Psoas muscle (tissue), 8 donors: ENCODE measurements at places on chromosomes 5 and 9. TPM values are rescaled to one million over a fixed set of nuclear protein-coding genes. Genes with fewer than 3 reads are reported as not detected.

DNA sequence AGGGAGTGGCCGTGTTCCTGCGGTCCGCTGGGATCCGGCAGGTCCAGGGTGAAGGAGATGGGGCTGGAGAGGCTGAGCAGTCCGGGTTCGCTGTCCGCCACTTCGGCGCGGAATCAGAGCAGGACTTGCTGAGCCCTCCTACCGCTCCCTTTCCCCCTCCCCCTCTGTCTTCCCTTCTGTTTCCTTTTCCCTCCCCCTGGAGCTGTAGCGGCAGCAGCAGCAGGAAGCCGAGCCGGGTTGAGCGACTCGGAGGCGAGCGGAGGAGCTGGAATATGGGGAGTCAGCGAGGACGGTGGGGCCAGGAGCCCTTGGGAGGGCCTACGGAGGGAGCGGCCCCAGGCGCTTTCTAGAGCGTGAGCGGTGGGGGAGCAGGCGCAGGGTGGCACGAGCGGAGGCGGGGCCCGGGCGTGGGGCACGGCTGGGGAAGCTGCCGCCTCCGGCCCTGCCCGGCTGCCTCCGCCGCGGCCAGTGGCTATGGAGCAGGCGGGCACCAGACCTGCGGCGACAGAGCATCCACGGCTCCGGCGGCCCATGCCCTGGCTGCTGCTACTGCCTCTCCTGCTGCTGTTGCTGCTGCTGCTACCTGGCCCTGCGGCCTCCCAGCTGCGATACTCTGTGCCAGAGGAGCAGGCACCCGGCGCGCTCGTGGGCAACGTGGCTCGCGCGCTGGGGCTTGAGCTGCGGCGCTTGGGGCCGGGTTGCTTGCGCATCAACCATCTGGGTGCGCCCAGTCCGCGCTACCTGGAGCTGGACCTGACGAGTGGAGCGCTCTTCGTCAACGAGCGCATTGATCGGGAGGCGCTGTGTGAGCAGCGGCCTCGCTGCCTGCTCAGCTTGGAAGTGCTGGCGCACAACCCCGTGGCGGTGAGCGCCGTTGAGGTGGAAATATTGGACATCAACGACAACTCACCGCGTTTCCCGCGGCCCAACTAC is at the start of gene PCDHAC2:
TSS of gene PCDHAC2 (plus strand) at position 184 of the 933 bp plus-strand sequence. CDS start at position 475, 291 bp downstream.
- H3K4me1 ChIP-seq, result no peaks in the 10 kb centered on the region
- no peaks in the 10 kb centered on the region for H3K27me3 ChIP-seq
- no peaks in the 10 kb centered on the region for H3K36me3 ChIP-seq
- H3K4me3 ChIP-seq, result peak within 1 kb of the TSS; percentile 67

- no peaks in the 10 kb centered on the region for H3K36me3 ChIP-seq
- H3K4me1 ChIP-seq, result no peaks in the 10 kb centered on the region
- H3K27me3 ChIP-seq, result no peaks in the 10 kb centered on the region
- no peak overlapping the region for H3K27ac ChIP-seq
Measured at GRCh38 chr5:170251462-170251861, 18.7 kb downstream of the C5orf58 start.

DNA sequence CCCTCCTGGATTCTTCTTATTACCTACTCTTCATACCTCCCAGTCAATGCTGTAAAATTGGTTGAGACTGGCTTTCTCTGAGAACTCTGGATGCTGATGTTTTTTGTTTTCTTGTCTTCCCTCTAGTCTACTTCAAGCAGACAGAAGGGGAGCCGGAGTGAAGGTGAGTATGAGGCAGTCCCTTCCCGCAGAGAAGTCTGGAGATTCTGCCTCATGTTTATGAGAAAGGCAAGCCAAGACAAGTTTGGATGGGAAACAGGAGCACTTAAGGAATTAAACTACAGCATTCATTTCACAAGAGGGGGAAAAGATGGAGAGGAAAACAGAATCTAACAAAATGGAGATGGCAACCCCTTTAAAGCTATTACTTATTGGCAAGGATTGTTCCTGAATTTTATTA is 246.1 kb downstream of the TRIM32 start:
- H3K4me1 ChIP-seq, result no peaks in the 10 kb centered on the region
- H3K27me3 ChIP-seq, result no peaks in the 10 kb centered on the region
- DNase-seq, result no peak
- H3K27ac ChIP-seq, result no peak overlapping the region

- no peak for DNase-seq
- no peaks in the 10 kb centered on the region for H3K27me3 ChIP-seq
- H3K4me1 ChIP-seq, result peaks cover 9% of the 10 kb centered on the region
- no peak overlapping the region for H3K4me3 ChIP-seq
- H3K27ac ChIP-seq, result no peak overlapping the region
Measured at GRCh38 chr5:55620766-55621160, 86.0 kb upstream of the PLPP1 start.

- no peaks in the 10 kb centered on the region for H3K36me3 ChIP-seq
- H3K4me3 ChIP-seq, result no peak overlapping the region
- no peaks in the 10 kb centered on the region for H3K4me1 ChIP-seq
- H3K27me3 ChIP-seq, result no peaks in the 10 kb centered on the region
Measured at GRCh38 chr5:90353254-90353653, 56.3 kb downstream of the CETN3 start.

DNA sequence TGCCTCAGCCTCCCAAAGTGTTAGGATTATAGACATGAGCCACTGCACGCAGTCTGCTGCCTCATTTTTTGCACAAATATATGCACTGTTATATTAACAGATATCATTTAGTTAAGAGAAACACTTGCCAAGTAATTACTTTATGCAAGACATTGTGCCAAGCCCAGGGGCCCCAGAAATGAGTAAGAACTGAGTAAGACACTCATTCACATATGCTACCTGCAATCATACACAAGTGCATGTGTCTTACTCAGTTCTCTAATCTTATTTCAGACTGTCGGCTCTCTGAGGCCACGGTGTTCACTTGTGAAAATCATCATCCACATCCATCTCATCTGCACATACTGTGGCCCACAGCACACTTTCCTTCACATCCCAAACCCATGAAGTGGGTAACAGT is 16.0 kb downstream of the TRAF1 start:
- DNase-seq, result no peak
- no peak overlapping the region for H3K4me3 ChIP-seq
- H3K27me3 ChIP-seq, result no peaks in the 10 kb centered on the region
- no peak overlapping the region for H3K27ac ChIP-seq
- H3K4me1 ChIP-seq, result no peaks in the 10 kb centered on the region
- no peaks in the 10 kb centered on the region for H3K36me3 ChIP-seq

- no peak for DNase-seq
- no peaks in the 10 kb centered on the region for H3K36me3 ChIP-seq
- H3K4me3 ChIP-seq, result no peak overlapping the region
- no peaks in the 10 kb centered on the region for H3K27me3 ChIP-seq
- H3K4me1 ChIP-seq, result peaks cover 9% of the 10 kb centered on the region
Measured at GRCh38 chr9:14389657-14390056, 75.7 kb upstream of the NFIB start.

DNA sequence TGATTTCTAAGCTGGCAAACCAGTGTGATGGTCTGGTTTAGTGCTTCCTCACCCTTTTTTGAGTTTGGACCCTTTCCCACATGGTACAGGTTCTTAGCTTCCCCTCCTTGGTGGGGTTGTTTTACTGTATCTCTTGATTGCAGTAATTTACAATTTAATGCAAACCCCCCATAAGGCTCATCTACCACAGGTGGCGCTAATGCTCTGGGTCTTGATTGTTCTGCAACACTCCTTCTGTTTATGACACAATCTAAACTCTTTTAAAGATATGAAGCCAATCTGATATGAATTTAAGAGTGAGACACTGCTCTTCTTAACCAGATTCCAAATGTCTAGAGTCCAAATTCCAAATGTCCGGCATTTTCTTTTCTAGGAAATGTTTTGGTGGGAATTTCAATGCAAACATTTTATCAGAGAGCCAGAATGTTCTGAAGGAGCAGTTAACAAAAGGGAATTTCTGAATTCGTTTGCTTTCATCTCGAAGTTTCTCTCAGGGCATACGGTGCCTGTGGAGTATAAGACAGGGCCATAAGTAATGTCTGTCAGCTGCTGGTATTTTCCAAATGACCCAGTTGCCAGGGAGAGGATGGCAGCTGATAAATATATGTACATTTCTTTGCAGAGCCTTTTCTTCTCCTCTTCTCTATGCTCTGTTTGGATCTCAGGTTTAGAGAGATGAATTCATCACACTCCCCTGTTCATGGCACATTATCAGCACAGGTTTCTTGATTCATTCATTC is 246.8 kb downstream of the ARHGAP26 start:
- peak overlapping the region; percentile 53 for H3K27ac ChIP-seq
- H3K36me3 ChIP-seq, result no peaks in the 10 kb centered on the region
- no peak overlapping the region for H3K4me3 ChIP-seq
- H3K27me3 ChIP-seq, result no peaks in the 10 kb centered on the region

DNA sequence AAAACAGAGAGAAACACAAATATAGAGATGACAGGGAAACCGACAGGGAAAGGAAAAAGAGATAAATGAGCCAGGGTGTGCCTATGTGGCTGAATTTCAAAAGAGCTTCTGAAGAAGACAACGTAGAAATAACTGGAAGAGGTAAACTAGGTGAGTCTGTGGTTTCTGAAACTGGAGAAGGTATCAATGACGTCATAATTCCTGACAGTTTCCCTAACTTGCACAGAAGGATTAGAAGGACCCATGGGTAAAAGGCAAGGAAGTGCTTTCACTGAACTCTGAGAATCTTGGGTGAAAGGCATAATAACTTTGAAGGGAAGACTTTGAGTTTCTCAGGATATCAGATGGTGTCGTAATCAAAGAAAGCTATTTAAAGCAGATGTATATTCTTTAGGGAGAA is 790.8 kb upstream of the NUDT12 start:
- H3K36me3 ChIP-seq, result no peaks in the 10 kb centered on the region
- no peaks in the 10 kb centered on the region for H3K27me3 ChIP-seq
- DNase-seq, result no peak
- H3K4me3 ChIP-seq, result no peak overlapping the region
- H3K4me1 ChIP-seq, result no peaks in the 10 kb centered on the region

GRCh38 chr5:62828742-62829603 is 250.4 kb downstream of the LRRC70 start:
- H3K27me3 ChIP-seq, result no peaks in the 10 kb centered on the region
- DNase-seq, result no peak
- H3K4me3 ChIP-seq, result no peak overlapping the region
- H3K27ac ChIP-seq, result no peak overlapping the region
- no peaks in the 10 kb centered on the region for H3K4me1 ChIP-seq
- no peaks in the 10 kb centered on the region for H3K36me3 ChIP-seq

- no peak overlapping the region for H3K27ac ChIP-seq
- H3K4me1 ChIP-seq, result no peaks in the 10 kb centered on the region
- H3K4me3 ChIP-seq, result no peak overlapping the region
- no peaks in the 10 kb centered on the region for H3K27me3 ChIP-seq
Measured at GRCh38 chr9:125133403-125134329, 9.7 kb downstream of the SCAI start.

DNA sequence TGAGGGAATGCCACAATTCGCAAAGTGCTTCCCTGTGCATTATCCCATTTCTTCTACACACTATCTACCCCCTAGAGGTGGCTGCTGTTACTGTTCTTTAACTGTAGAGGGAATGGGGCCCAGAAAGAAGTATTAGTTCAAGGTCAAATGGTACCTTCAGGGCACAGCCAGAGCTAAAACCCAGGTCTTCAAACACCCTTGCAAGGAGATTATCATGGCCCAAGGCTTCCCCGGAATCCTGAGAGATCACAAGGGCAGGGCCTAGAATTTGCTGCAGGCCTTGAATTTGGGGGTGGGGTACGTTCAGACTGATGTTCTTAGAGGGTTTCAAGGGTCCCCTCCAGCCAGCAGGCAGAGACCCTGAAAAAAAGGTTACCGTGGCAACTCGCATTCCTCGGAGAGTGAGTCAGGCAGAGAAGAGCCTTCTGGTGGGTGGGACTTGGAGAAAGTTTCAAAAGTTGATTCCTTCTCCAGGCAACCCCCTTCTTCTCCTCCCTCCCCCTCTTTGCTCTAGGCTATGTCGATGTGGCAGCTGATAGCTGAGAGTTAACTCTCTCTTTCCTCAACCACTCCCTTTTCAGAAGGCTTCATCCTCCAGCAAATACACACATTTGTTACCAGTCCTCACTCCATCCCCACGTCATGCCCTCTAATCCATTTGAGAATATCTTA is 1.9 kb downstream of the SPARC start:
- H3K36me3 ChIP-seq, result peaks cover 8% of the 10 kb centered on the region
- peaks cover 48% of the 10 kb centered on the region for H3K4me1 ChIP-seq
- H3K4me3 ChIP-seq, result peak overlapping the region; percentile 78
- no peak for DNase-seq
- H3K27ac ChIP-seq, result peak overlapping the region; percentile 89
- H3K27me3 ChIP-seq, result no peaks in the 10 kb centered on the region

DNA sequence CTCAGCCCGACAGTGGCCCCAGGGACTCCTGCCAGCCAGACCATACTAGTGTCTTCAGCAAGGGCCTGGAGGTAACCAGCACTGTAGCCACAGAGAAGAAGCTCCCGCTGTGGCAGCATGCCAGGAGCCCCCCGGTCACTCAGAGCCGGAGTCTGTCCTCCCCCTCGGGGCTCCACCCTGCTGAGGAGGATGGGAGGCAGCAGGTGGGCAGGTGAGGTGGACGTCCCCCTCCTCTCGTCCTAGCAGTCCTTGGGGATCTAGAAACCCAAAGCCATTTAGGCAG is 28.0 kb upstream of the LRRC14B start:
- peaks cover 16% of the 10 kb centered on the region for H3K27me3 ChIP-seq
- no peak overlapping the region for H3K27ac ChIP-seq
- no peak for DNase-seq
- no peaks in the 10 kb centered on the region for H3K36me3 ChIP-seq

GRCh38 chr5:78003450-78003849 is 227.3 kb upstream of the TBCA start:
- no peak overlapping the region for H3K27ac ChIP-seq
- no peak overlapping the region for H3K4me3 ChIP-seq
- H3K4me1 ChIP-seq, result no peaks in the 10 kb centered on the region
- H3K27me3 ChIP-seq, result no peaks in the 10 kb centered on the region
- no peaks in the 10 kb centered on the region for H3K36me3 ChIP-seq

DNA sequence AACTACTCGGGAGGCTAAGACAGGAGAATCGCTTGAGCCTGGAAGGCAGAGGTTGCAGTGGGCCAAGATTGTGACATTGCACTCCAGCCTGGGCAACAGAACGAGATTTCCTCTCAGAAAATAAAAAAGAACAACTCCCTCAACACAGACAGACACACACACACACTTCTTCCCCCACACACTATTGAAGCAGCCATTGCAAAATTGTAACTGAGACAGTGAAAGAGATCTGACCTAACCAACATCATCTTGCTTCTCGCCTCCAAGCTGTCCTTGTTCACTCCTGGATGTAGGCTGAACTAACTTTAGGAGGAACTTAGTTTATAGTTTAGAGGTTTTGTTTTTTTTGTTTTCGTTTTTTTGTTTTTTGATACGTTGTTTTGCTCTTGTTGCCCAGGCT is 13.0 kb upstream of the PLIN2 start:
- no peaks in the 10 kb centered on the region for H3K27me3 ChIP-seq
- no peaks in the 10 kb centered on the region for H3K4me1 ChIP-seq
- H3K4me3 ChIP-seq, result no peak overlapping the region
- no peaks in the 10 kb centered on the region for H3K36me3 ChIP-seq
- DNase-seq, result no peak

- H3K4me1 ChIP-seq, result peaks cover 44% of the 10 kb centered on the region
- H3K27me3 ChIP-seq, result no peaks in the 10 kb centered on the region
- peak overlapping the region; percentile 51 for H3K27ac ChIP-seq
- no peak for DNase-seq
- H3K36me3 ChIP-seq, result no peaks in the 10 kb centered on the region
- no peak overlapping the region for H3K4me3 ChIP-seq
Measured at GRCh38 chr5:14039063-14039462, 94.6 kb upstream of the DNAH5 start.

Gene CTXN3
- total RNA-seq, result 0.61 TPM

Gene OR1L4
- not detected for total RNA-seq

Gene PCDHGC4
- 0.93 TPM for total RNA-seq

Gene BTNL9
- 22.8 TPM for total RNA-seq

Gene SV2C
- not detected for total RNA-seq

Gene MAML1
- 16.0 TPM for total RNA-seq

Gene SLC2A6
- 2.7 TPM for total RNA-seq

Gene MEGF10
- total RNA-seq, result 23.6 TPM

Gene CBY3
- not detected for total RNA-seq

Gene SOX30
- 0.19 TPM for total RNA-seq
